ENCODE measurements at places on chromosomes 16 and 17. TPM values are rescaled to one million over a fixed set of nuclear protein-coding genes. Genes with fewer than 3 reads are reported as not detected.

GRCh38 chr17:57600074-57600473, 145.0 kb downstream of the CCDC182 start:
- peaks cover 6% of the 10 kb centered on the region for H3K36me3 ChIP-seq
- H3K27me3 ChIP-seq: no peaks in the 10 kb centered on the region

- peak overlapping the region; percentile 30 for H3K4me3 ChIP-seq
- DNase-seq: no peak
- no peaks in the 10 kb centered on the region for H3K36me3 ChIP-seq
- H3K27ac ChIP-seq: peak overlapping the region; percentile 86
Measured at GRCh38 chr17:76091526-76092286, 11.9 kb downstream of the EXOC7 start.

DNA sequence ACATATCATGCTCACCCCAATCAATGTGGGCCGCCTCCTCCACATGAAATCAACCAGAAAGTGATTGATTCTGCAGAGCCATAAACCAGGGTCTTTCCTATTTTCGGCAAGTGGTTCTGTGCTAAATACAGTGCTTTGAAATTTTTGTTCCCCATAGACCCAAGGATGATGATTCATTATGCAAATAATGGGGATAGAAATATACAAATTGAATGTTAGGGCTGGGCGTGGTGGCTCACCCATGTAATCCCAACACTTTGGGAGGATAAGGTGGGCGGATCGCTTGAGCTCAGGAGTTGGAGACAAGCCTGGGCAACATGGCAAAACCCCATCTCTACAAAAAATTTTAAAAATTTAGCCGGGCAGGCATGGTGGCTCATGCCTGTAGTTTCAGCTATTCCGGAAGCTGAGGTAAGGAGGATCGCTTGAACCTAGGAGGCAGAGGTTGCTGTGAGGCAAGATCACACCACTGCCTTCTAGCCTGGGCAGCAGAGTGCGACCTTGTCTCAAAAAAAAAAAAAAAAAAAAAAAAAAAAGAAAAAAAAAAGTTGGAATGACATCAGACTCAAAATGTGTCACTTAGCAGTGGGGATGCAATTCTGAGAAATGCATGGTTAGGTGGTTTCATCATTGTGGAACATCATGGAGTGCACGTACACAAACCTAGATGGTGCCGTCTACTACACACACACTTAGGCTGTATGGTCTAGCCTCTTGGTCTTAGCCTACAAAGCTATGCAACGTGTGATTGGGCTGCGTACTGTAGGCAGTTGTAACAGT, 581.7 kb downstream of the MAF start:
- DNase-seq: no peak
- no peaks in the 10 kb centered on the region for H3K36me3 ChIP-seq
- H3K27me3 ChIP-seq: peaks cover 3% of the 10 kb centered on the region

DNA sequence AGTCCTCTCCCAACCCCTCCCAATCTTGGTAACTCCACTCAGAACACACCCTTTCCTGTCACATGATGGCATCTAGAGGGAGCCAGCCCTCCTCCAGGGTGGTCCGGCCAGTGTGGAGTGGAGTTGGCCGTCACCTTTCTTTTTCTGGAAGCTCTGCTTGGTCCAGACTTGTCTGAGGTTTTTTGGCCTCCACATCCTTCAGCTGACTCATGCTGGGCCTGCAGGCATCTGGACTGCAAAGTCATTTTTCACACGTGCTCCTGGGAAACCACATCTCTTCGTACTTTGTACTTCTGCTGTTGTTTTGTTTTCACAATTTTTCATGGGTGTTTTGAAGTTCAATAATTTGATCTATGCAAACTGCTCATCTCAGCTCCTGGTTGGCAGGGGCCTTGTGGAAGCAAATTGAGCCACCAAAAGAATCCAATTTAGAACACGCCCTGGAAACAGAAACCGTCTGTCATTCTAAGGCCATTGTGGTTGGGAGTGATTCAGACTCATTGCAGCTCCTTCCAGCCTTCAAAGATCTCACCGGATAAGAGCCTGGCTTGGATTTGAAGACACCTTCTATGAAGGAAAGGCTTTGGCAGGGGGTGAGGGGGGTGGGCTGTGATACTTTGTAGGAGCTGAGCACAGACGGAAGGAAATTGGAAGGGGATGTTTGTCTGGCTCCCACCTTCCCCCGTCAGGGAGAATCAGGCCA, 42.4 kb upstream of the NF1 start:
- no peak overlapping the region for H3K27ac ChIP-seq
- no peak for DNase-seq
- peaks cover 3% of the 10 kb centered on the region for H3K36me3 ChIP-seq
- H3K4me1 ChIP-seq: peaks cover 21% of the 10 kb centered on the region
- no peaks in the 10 kb centered on the region for H3K27me3 ChIP-seq
- H3K4me3 ChIP-seq: no peak overlapping the region

GRCh38 chr17:63740464-63741142, 996 bp downstream of the STRADA start:
- peaks cover 17% of the 10 kb centered on the region for H3K4me1 ChIP-seq
- H3K27ac ChIP-seq: peak overlapping the region; percentile 97
- peak overlapping the region; percentile 86 for H3K4me3 ChIP-seq
- DNase-seq: peak; percentile 15
- no peaks in the 10 kb centered on the region for H3K27me3 ChIP-seq

- peaks cover 4% of the 10 kb centered on the region for H3K4me1 ChIP-seq
- peaks cover 3% of the 10 kb centered on the region for H3K27me3 ChIP-seq
- H3K27ac ChIP-seq: no peak overlapping the region
- DNase-seq: peak; percentile 14
- H3K4me3 ChIP-seq: no peak overlapping the region
- no peaks in the 10 kb centered on the region for H3K36me3 ChIP-seq
Measured at GRCh38 chr16:1054660-1055556, 17.6 kb upstream of the SSTR5 start.

DNA sequence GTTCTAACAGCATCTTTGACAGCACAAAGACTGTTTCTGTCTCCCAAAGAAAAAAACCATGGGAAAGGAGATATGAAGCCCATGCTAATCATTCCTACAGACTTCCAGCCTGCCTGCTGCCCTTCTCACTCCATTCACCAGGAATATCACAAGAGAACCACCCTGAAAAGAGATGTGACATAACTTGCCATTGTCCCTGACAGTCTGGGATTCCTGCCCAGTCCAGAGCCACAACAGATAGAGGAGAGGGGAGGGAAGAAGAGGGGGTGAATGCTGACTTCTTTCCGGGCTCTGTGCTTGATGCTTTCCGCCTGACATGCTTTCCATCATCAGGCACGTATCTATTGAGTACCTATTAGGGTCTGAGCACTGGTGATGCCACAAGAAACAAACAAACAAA, 31.6 kb upstream of the ASIC2 start:
- H3K4me1 ChIP-seq: no peaks in the 10 kb centered on the region
- H3K27me3 ChIP-seq: peaks cover 39% of the 10 kb centered on the region
- DNase-seq: no peak
- H3K4me3 ChIP-seq: no peak overlapping the region
- no peaks in the 10 kb centered on the region for H3K36me3 ChIP-seq

- peak; percentile 78 for DNase-seq
- no peaks in the 10 kb centered on the region for H3K27me3 ChIP-seq
- H3K36me3 ChIP-seq: no peaks in the 10 kb centered on the region
- peak overlapping the region; percentile 59 for H3K27ac ChIP-seq
- peak overlapping the region; percentile 62 for H3K4me3 ChIP-seq
Measured at GRCh38 chr17:80970044-80970761, 21.4 kb upstream of the CHMP6 start.

GRCh38 chr17:81049973-81050551, 15.1 kb downstream of the BAIAP2 start:
- no peak for DNase-seq
- no peaks in the 10 kb centered on the region for H3K27me3 ChIP-seq
- H3K4me3 ChIP-seq: no peak overlapping the region
- H3K4me1 ChIP-seq: peaks cover 17% of the 10 kb centered on the region
- H3K27ac ChIP-seq: no peak overlapping the region

DNA sequence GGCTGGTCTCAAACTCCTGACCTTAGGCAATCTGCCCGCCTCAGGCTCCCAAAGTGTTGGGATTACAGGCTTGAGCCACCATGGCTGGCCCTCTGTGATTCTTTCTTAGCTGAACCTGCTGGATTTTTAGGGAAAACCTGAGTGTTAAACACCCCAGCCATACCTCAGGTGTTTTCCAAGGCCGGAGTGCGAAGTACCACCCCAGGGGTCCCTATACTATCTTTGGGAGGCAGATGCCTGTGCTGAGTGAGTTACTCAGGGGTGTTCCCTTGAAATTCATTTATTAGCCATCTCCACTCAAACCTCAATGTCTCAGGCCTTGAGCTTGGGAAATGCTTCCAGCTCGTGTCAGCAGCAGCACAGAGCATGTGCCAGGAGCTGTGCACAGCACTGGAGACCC, 432.7 kb downstream of the SLC39A11 start:
- H3K4me1 ChIP-seq: no peaks in the 10 kb centered on the region
- H3K27ac ChIP-seq: no peak overlapping the region
- H3K4me3 ChIP-seq: no peak overlapping the region
- DNase-seq: no peak
- no peaks in the 10 kb centered on the region for H3K27me3 ChIP-seq

DNA sequence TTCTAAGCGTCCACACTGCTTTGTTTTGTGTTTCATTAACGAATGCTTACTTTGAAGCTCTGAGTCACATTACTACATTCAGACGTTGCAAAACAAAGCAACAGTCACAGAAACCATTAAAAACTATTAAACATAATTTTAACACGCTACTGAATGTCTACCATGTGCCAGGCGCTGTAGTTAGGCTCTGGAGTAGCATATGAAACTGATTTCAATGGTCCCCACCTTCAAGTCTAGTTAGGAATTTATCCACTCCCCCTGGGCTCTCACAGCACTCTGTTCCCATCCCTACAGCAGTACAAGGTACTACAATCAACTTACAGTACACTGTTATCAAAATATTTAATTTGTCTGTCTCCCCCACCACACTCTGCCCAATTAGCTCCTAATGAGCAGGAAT, 631 bp downstream of the UTP6 start:
- H3K36me3 ChIP-seq: no peaks in the 10 kb centered on the region
- no peaks in the 10 kb centered on the region for H3K27me3 ChIP-seq
- no peak overlapping the region for H3K27ac ChIP-seq
- H3K4me1 ChIP-seq: peaks cover 4% of the 10 kb centered on the region

DNA sequence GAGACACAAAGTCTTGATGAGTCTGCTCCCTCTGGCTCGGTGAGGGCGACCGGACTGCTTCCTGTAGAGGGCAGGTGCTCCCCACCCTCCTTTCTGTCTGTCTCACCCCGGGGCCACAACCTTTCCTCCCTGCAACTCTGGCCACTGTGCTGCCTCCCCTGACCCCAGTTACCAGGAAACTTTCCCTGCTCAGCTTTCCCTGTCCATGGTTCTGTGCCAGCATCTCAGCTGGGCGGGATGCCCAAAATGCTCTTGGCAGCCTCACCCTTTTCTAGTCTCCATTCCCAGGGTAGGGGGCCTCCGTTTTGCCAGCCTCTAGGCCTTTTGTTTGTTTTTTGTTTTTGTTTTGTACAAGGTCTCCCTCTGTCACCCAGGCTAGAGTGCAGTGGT, 1.4 kb downstream of the PLD2 start:
- H3K36me3 ChIP-seq: no peaks in the 10 kb centered on the region
- H3K27ac ChIP-seq: peak overlapping the region; percentile 84
- H3K27me3 ChIP-seq: no peaks in the 10 kb centered on the region
- H3K4me3 ChIP-seq: peak overlapping the region; percentile 79

- H3K27ac ChIP-seq: no peak overlapping the region
- peaks cover 8% of the 10 kb centered on the region for H3K4me1 ChIP-seq
- H3K4me3 ChIP-seq: no peak overlapping the region
Measured at GRCh38 chr16:50613281-50613963, 65.2 kb downstream of the NKD1 start.

DNA sequence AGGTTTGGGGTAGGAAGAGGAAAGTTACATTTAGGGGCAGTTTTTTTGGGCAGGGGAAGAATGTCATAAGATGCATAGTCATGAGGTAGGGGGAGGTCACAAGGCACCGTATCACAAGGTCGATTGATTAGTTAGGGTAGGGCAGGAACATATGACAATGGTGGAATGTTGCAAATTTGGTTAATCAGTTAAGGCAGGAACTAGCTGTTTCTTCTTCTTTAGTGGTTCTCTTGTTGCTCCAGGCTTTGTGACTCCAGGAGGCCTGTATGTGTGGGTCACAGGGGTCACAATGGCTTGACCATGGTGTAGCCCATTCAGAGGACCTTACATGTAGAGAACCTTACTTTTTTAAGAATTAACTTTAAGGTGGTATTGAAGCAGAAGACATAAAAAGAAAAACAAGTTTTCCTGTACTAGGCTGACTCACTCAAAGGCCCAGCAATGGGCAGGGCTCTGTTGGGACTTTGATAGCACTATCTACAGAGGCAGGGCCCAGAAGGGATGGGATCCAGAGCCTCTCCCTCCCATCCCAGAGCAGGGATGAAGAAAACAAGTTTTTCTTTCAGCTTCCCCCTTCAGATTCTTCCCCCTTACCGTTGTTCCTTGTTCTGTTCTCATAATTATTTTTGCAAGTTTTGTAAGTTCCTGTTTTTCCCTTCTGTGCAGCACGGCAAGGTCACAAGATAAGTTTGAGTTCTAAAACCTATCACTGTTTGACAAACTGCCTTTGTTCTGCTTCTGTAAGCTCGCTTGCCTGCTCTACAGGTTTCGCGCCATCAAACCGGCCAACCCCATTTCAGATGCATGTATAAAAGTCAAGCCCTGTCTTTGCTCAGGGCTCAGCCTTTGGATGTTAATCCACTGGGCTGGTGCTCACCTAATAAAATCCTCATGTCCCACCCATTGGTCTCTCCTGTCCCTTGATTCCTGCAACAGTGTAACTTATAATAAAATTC, 45.8 kb upstream of the ATF7IP2 start:
- H3K27ac ChIP-seq: no peak overlapping the region
- H3K4me1 ChIP-seq: no peaks in the 10 kb centered on the region
- H3K27me3 ChIP-seq: no peaks in the 10 kb centered on the region
- H3K4me3 ChIP-seq: no peak overlapping the region
- DNase-seq: no peak
- H3K36me3 ChIP-seq: peaks cover 6% of the 10 kb centered on the region

- DNase-seq: no peak
- peaks cover 15% of the 10 kb centered on the region for H3K4me1 ChIP-seq
- no peaks in the 10 kb centered on the region for H3K27me3 ChIP-seq
- no peaks in the 10 kb centered on the region for H3K36me3 ChIP-seq
- no peak overlapping the region for H3K27ac ChIP-seq
Measured at GRCh38 chr16:28264656-28265055, 27.7 kb upstream of the SBK1 start.

CACNA1G gene
- total RNA-seq: not detected

G6PC1 gene
- not detected for total RNA-seq

ATP2A1 gene
- total RNA-seq: 1.2 TPM

RDM1 gene
- total RNA-seq: 0.41 TPM

ZFPM1 gene
- 10.6 TPM for total RNA-seq

NKD1 gene
- 4.1 TPM for total RNA-seq

CD79B gene
- total RNA-seq: 40.0 TPM

LITAFD gene
- total RNA-seq: not detected
